ENCODE measurements at places on chromosomes 1 and 21.

DNA sequence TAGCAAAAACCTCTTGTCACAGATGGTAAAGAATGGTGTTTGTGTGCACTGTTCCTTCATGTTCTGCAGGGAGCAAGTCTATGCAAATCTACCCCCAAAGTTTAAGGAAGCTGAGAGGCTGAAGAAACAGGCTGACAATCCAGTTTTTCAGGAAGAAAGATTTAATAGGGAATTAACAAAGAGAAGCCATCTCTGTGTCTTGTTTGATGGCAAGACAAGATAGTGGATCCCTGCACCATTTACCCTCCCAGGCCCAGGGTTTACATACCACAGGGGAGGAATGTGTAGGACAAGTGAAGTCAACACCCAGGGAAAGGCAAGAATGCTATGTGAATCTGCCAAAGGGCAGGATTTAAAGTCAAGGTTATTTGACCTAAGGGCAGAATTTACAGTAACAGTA is 48.1 kb upstream of the FNBP1L start:
- no peak for DNase-seq

GRCh38 chr1:192978195-192978710 is 80.9 kb downstream of the UCHL5 start:
- no peak for DNase-seq

- DNase-seq, result no peak
Observed at GRCh38 chr1:220655509-220655908, 34.7 kb upstream of the C1orf115 start.

- DNase-seq, result no peak
Observed at GRCh38 chr1:109392788-109393616, 4.7 kb downstream of the SORT1 start.

- DNase-seq, result no peak
Observed at GRCh38 chr1:67347688-67348472, 40.2 kb downstream of the IL12RB2 start.

- DNase-seq, result no peak
Observed at GRCh38 chr21:33433425-33434114, 30.4 kb downstream of the IFNGR2 start.

- no peak for DNase-seq
Observed at GRCh38 chr1:224106568-224107281, 7.2 kb upstream of the FBXO28 start.

DNA sequence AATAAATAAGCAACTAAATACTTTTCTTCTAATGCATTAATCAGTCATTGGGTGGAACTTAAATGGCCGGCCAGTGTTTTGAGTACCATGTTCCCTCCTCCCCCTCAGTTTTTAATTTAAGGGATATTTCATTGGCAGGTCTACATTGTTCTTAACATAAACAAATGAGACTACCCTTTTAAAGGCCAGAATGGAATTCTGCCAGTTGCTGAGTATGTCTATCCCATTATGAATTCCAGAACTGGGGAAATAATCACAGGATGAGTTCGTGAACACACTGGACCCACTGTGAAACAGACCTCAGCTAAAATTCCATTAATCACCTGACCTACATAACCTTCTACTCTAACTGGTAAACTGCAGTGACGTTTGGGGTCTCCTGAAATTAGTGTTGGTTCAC is 305.5 kb upstream of the PKN2 start:
- no peak for DNase-seq

- DNase-seq, result no peak
Observed at GRCh38 chr1:227756172-227756959, 21.1 kb downstream of the SNAP47 start.

GRCh38 chr1:246350745-246351144 is 156.3 kb downstream of the SMYD3 start:
- no peak for DNase-seq

- no peak for DNase-seq
Observed at GRCh38 chr1:204287466-204287891, 72.2 kb downstream of the PLEKHA6 start.

- no peak for DNase-seq
Observed at GRCh38 chr1:158249646-158250045, 4.6 kb upstream of the CD1A start.

DNA sequence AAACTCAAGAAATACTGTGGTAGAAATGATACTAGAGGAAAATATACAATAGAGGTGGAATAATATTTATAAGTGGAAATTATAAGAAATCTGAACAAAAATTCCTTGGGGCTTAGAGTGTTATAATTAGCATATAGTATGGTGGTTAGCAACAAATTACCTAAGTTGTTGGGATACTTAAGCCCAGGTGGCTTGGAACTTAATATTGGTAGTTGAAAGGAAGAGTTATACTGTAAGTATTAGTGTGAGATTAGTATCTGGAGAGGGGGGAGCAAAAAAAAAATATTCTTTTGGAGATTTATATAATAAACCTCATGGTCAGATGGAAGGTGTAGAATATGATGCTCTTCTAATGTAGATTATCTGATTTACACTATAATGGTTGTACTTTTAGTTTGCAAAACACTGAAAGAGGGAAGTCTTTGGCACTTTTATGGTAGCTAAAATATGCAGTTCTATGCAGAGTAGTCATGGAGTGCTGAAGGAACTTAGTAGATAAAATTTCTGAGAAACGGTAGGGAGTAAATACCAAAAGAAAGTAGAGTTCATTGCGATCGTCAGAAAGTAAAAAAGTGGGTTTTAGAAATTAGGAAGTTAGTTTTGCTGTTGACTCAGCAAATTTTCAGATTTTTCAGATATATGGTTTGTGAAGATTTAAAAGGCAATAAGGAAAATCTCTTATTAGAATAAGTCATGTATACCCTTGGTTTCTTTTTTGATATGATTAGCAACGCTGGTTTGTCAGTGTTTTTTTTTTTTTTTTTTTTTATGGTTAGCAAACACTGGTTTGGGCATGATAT is 45.7 kb downstream of the MTF2 start:
- no peak for DNase-seq

GRCh38 chr1:11518016-11518701 is 39.2 kb downstream of the DISP3 start:
- no peak for DNase-seq

Measured in stimulated activated CD4-positive, alpha-beta T cell treated with anti-CD3 and anti-CD28 coated beads, Interleukin-1b, Interleukin-23, amount 100 ng/mL, for 4 hours (primary cell).